ENCODE measurements at places on chromosomes 1 and 21. TPM values are rescaled to one million over a fixed set of nuclear protein-coding genes. Genes with fewer than 3 reads are reported as not detected.

DNA sequence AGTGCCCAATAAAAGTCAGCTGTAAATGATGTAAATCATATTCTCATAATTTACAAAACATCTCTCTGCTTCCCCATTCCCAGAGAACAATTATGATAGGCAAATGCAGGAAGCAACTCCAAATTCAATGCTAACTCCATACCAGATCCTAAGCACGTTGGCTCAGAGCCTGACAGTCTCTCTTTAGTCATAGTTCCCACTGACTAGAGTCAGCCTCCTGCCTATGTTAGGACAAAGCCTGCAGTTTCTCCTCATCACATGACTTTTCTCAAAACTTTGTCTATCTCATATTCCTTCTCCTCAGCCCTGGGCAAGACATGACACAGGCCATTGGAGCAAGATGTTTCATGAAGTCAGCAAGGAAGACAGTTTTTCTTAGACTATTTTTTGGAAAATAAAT is 101.5 kb upstream of the COL24A1 start:
- no peak overlapping the region for H3K4me3 ChIP-seq
- no peaks in the 10 kb centered on the region for H3K36me3 ChIP-seq
- H3K27ac ChIP-seq, result no peak overlapping the region
- peak; percentile 4 for DNase-seq

DNA sequence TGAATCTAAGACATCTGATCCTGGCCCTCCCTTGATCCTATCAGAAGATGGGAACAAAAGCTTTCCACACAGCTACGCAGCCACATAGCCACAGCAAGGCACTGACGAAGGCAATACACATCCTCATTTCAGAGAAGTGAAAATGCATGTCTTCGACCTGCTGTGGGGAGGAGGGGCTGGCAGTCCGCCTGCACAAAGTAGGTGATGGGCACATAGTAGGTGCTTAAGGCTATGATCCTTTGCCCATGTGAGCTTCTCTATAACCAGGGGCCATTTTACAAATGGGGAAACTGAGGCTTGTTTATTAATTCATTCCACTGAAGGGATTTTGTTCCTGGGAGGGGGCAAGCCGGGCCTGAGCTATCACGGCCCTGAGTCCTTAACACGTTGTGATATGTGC is 94.2 kb downstream of the PAX7 start:
- no peak overlapping the region for H3K27ac ChIP-seq
- no peak overlapping the region for H3K4me3 ChIP-seq
- H3K27me3 ChIP-seq, result peaks cover 72% of the 10 kb centered on the region
- DNase-seq, result no peak

DNA sequence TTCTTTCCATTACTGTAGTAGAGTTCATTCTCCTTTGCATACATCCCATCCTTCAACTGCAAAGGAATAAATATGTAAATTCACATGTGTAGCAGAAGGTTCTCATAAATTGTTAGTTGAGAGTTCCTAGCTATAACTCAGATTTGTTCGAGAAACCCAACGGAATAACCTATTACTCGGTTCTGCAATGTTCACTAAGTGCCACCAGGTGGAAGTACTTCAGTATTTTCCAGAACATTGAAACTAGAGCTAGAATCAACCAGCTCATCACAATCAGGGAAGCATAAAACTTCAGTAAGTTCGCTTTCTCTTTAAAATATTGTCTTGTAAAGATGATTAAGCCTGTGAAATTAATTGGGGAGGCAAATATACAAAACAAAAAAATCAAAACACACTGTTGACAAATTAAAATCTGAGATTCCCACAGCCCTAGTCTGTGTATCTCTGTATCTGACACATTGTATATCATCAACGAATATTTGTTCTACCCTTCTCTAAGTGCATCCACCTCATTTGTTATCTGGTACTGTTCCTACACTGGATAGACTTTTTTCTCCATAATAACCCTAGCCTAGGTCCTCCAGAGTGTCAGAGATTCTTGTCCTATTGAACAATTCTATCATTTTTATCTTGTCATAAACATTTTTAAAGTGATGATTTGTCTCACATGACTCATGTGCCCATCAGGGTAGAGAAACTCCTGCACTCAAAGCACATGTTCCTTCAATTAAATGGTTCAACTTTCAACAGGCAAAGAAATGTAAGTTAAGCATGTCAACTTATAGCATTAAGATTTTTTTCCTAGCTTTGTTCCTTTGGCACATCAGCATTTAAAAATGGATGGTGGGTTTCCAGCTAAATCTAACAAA is 31.9 kb downstream of the MROH9 start:
- no peak overlapping the region for H3K27ac ChIP-seq
- peaks cover 10% of the 10 kb centered on the region for H3K4me1 ChIP-seq
- no peak overlapping the region for H3K4me3 ChIP-seq
- peak; percentile 73 for DNase-seq
- no peaks in the 10 kb centered on the region for H3K27me3 ChIP-seq
- no peaks in the 10 kb centered on the region for H3K36me3 ChIP-seq

DNA sequence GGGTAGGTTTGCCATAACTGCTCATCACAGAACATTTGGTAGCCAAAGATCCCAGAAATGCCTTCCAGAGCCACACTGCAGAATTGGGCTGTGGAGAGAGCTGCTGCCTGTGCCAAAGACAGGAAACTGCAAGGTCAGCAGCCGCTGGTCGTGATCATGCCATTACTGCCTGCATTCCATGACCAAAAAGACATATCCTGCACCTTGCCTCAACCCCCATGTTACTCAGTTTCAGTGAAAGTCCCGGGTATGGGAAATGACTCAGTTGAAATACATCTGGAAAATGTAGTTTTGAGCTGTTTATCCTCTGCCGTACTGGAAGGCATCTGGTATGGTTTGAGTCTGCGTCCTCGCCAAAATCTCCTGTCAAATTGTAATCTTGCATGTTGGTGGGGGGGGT is 161.7 kb downstream of the FCRL5 start:
- peak overlapping the region; percentile 36 for H3K27ac ChIP-seq
- H3K4me1 ChIP-seq, result peaks cover 19% of the 10 kb centered on the region
- peak; percentile 73 for DNase-seq
- peak overlapping the region; percentile 13 for H3K4me3 ChIP-seq

- H3K36me3 ChIP-seq, result no peaks in the 10 kb centered on the region
- H3K4me3 ChIP-seq, result no peak overlapping the region
- H3K4me1 ChIP-seq, result peaks cover 21% of the 10 kb centered on the region
- H3K27ac ChIP-seq, result no peak overlapping the region
- no peak for DNase-seq
- no peaks in the 10 kb centered on the region for H3K27me3 ChIP-seq
Measured at GRCh38 chr1:47572731-47573430, 135.0 kb downstream of the FOXD2 start.

- H3K4me3 ChIP-seq, result no peak overlapping the region
- no peaks in the 10 kb centered on the region for H3K4me1 ChIP-seq
- no peaks in the 10 kb centered on the region for H3K36me3 ChIP-seq
- no peak for DNase-seq
- no peak overlapping the region for H3K27ac ChIP-seq
Measured at GRCh38 chr1:178664278-178664677, 60.8 kb upstream of the RALGPS2 start.

GRCh38 chr1:31521761-31522555 is 54.4 kb upstream of the TINAGL1 start:
- H3K4me1 ChIP-seq, result peaks cover 18% of the 10 kb centered on the region
- no peak overlapping the region for H3K27ac ChIP-seq
- H3K4me3 ChIP-seq, result no peak overlapping the region
- DNase-seq, result no peak
- H3K27me3 ChIP-seq, result no peaks in the 10 kb centered on the region
- H3K36me3 ChIP-seq, result peaks cover 5% of the 10 kb centered on the region

GRCh38 chr1:1617516-1617915 is 2.2 kb downstream of the MIB2 start:
- peaks cover under 1% of the 10 kb centered on the region for H3K36me3 ChIP-seq
- no peaks in the 10 kb centered on the region for H3K27me3 ChIP-seq
- no peak for DNase-seq
- peaks cover 15% of the 10 kb centered on the region for H3K4me1 ChIP-seq
- peak overlapping the region; percentile 77 for H3K4me3 ChIP-seq

The ATP6V1G3 gene
- not detected for total RNA-seq

The PLD5 gene
- total RNA-seq, result 16.1 TPM

The USH2A gene
- total RNA-seq, result not detected

The C1orf141 gene
- total RNA-seq, result not detected

The HSPG2 gene
- 51.2 TPM for total RNA-seq

The GABRD gene
- total RNA-seq, result not detected

The SYT2 gene
- not detected for total RNA-seq

Data from MCF 10A (cell line).